Uterus (tissue), 4 donors: ENCODE measurements at places on chromosomes 2 and 18. TPM values are rescaled to one million over a fixed set of nuclear protein-coding genes. Genes with fewer than 3 reads are reported as not detected.

DNA sequence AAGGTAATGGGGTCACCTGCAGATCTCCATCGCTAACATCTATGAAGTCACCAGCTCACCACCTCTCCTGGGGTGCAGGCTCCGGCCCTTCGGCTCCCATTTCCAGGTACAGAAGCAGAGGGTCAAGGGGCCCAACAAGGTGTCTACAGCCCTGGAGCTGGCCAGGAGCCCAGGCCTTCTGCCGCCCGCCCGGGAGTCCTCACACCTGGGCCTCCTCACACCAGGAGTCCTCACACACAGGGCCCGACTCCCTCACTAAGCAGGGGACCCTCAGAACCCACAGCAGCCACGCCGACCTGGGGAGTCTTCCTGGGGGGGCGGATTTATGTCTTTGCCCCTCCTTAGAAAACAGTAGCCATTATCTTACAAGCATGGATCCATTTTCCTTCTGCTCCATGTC lies 43.4 kb upstream of the TPO start:
- DNase-seq, result no peak

DNA sequence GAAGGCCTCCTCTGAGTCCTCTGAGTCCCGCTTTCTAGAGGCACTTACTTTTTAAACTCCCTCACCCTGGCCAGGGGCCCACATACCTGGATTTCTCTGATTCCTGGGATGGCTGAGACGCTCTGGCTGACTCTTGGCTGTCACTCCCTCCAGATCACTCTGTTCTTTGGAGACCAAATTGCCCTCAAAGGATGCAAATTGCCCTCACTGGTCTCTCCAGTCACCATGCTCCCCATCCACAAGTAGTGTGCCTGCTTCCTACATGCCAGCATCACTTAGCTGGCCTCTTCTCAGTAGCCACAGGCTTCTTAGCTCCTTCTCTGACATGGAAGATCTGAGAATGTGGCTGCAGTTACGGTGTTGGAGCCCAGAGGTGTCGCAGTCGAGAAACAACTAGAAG lies 41.3 kb upstream of the CCDC68 start:
- DNase-seq, result no peak

CFAP53 gene
- not detected for total RNA-seq

DNA sequence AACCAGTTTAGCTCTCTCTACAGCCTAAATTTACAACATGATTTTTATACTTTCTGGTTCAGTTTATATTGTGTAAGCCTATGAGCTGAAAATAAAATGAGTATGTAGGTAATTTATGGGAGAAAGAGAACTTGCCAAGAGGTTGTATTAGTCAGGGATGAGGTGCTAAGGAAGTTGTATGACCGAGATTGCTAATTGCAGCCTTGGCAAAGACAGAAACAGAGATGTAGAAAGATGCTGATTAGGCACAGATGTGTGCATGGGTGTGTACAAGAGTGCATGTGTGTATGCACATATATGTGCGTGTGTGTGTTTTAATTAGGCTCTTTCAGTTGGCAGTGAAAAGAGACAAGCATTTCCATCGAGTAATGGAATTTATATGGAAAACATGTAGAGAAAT lies 213.9 kb downstream of the FBXO15 start:
- no peak for DNase-seq

DNA sequence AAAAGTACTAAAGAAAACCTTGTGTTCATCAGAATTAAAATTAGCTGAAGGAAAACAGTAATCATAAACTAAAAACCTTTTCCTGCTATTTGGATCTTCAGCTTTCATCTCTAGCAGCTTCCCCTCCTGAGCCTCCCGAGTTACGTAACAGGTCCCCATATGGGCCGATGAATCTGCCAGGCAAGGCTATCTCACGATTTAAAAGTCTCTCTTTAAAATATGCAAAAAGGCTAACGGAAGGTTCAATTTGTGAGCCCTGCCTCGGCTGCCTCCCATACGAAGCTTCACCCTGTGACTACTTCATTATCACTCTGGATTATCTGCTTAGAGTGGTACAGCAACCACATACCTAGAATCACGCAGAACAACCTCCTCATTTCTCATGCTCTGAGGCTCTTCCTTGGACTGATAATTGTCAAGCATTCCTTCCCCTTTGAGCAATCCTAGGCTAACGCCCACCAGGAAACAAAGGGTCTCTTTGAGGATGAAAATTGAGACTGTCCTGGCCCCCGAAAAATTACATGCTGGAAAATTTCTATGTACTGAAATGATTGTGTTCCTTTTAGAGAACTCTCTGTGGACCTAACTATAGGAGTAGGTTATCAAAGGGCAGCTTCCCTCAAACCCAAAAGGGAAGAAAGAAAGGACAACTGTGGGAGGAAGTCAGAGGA lies 147.4 kb downstream of the ZEB2 start:
- no peak for DNase-seq

CYS1 gene
- total RNA-seq, result 15.5 TPM

DNA sequence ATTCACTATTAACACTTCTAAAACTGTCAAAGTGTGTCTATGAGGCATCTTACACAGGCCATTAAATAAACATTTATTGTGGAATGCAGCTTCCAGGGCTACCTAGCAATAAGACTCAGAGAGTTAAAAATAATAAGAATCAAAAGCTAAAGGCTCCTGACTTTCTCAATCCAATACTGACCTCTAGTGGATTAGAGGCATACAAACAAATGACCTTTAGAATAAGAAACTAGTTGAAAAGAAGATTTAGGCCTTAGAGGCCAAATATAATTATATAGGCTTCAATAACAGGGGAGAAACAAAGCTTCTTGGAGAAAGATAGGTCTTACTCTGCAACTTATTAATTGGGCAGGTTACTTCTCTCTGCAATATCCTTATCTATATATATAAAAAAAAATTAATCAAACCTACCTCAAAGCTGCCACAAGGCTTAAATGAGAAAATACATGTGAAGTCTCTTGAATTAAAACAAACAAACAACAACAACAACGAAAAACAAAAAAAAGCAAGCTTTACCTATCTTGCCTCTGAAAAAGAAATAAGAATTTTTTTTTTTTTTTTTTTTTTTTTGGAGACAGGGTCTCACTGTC lies 246.1 kb downstream of the EXOC6B start:
- DNase-seq, result no peak

DNA sequence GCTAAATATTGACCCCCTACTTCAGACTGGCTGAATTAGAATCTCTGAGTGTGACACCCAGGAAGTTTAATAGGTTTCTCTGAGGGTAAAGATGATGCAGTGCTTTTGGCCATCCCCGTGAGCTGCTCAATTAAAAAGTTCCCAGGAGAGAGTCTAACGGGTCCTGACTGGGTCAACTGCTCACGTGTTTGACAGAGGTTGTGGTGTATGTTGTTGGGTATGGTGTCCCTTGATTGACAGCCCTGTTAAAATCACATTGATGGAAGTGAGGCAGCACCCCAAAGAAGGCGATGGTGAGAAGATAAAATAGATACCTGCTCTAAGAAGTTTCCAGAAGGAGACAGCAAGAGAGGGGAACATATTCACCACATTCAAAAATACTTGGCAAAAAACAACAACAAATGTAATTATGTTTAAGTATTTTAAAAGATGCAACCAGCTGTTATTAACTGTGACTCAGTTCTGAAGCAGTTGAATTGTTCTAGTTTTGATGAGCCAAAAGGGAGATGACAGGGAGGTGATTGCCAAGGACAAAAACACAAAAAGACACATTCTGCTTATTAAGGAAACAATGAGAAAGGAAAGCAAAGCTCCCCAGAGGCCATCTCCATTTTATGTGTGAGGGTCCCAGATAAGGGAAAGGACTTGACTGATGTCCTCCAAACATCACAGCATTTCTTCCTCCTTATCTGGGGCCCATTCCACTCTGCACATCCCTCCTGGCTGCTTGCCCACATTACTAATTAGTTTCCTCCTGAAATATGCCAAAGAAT lies 11.5 kb upstream of the GMCL1 start:
- no peak for DNase-seq

ZNF236 gene
- 27.6 TPM for total RNA-seq

GRCh38 chr2:163828771-163829170 lies 93.0 kb upstream of the FIGN start:
- DNase-seq, result no peak

SYT4 gene
- total RNA-seq, result not detected

DNA sequence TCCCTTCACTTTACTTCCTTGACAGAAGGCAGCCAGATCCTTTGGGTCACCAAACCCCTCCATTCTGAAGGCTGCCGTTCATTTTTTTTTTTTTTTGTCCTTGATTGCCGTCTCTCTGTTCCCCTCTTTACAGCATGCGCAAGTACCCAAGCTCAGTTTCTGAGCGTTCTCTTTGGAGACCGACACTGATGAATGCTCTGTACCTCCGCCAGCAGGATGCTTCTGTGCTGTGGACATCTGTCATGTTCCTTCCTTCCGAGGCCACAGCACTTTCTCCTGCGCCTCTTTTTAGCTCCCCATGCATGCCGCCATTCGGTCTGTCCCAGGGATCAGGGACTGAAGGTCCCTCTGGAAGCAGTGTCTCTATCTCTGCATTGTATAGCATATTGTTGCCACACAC lies 278.7 kb upstream of the RAB12 start:
- no peak for DNase-seq

DNA sequence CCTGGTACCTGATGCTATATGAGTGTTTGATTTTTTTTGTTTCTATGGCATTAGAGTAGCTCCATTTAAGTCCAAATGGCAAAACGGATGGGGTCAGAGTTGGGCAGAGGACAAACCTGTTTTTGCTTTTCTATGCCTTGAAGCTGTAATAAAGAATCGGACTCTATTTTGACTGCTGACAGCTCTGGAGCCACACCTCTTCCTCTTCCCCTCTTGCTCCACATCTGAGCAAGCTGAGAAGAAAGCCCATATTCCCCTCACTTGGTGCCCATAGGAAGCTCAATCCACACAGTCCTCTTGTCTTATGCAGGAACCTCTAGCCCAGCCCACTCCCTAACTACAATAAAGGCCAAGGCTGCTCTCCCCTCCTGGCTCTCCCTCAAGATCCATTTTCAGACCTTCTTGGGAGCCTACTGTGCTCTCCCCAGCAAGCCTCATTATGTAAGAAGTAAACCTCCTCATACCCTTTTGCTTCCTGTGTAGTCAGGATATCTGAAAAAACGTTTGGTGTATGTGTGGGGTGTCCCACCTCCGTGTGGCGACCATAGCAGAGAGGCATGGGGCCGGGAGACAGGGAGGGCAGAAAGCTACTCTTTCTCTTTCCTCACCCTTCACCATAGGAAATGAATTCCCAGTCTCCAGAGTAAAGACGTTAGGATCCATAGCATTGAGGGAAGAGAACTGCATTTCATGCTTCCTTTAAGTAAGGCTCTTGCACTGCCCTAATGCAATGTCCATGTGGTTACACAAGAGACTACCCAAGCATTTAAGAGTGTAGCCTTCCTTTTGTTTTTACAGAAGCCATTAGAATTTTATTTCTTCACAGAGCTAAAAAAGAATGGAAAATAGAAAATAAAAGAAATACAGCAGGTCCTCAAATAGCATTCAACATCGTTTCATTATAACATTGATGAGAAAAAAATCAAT lies 41.9 kb upstream of the RAPGEF4 start:
- DNase-seq, result no peak

DNA sequence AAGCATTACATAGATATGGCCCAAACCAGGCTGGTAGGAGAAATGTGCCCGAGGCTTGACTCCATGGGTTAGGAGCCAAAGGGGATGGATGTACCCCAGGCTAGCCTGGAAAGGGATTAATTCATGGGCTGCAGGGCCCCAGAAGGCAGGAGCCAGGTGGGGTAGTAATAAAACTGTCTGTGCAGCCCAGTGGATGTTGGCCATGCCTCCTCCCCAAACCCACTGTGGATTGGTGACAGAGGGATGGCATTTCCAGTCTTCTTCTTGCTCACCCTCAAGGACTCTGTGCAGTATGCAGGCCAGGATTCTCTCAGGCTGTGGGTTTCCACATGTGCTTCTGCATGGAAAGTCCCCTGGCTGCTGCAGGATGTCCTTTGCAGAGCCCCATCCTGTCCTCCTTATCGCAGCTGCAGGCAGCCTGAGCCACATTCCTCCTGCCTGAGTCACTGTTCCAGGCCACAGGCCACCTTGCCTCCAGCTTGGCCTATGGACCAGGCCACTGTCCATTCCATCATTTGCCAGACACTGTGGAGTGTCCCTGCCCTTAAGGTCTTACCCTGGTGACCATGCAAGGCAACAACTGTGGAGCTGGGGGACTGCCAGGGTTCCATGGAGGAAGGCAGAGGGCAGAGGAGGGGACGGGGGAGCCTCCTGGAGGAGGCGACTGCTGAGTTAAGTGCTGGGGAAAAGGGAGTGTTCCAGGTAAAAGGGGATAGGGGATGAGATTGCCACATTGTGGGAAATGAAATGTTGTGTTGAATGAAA lies 38.9 kb downstream of the INO80C start:
- DNase-seq, result peak; percentile 59

DNA sequence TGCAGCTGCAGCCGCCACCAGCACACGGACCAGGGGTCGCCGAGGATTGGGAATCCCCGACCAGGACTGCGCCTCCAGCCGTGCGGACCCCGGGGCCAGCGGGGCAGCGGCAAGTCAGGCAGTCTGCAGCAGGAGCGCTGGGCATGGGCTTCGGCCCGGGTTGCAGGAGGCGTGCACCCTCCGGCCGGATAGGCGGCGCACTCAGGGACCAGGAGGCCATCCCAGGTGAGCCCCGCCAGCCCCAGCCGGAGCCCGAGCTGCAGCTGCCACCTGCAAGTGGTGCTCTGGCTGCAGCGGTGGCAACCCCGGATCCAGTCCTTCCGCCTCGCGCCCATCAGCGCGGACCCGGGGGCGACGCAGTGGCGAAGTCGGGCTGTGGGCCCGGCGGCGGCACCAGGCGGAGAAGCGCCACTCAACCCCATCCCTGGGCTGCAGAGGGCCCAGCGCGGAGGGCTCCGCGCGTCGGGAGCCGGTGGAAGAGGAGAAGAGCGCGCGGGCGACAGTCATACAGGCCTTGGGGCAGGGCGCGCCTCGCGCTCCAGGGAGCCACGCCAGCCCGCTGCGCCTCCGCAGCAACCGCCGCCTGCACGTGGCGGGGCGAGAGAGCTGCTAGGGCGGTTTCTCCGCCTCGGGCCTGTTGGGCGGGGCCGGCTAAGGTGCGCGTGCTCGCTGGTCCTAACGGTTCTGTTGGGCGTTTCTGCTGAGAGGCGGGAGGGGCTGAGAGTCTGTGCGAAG lies 73.8 kb downstream of the RPIA start:
- DNase-seq, result no peak

DNA sequence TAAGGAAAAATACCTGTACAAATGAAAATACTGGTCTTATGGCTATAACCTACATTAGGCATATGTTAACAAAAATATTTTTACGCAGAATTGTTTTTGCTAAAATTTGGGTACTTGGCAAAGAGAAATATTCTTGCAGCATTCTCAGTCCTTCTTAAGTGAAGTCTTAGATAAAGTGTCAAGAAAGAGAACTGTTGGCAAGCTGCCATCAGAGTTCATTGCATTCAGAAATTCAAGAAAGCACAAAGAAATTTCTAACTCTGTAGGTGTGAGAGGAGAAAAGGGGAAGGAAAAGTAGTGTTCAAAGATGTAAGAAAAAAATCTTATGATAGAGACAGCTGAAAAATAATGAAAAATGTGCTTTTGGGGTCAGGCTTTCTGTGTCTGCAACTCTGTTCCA lies 86.7 kb downstream of the IRS1 start:
- no peak for DNase-seq

COL4A4 gene
- total RNA-seq, result 4.1 TPM
